ENCODE measurements at places on chromosomes 4 and X. TPM values are rescaled to one million over a fixed set of nuclear protein-coding genes. Genes with fewer than 3 reads are reported as not detected.
A peak's percentile ranks its signal among the peaks of the same experiment; 100 is the strongest.

CORIN gene
- 0.42 TPM for total RNA-seq

SYTL4 gene
- 6.4 TPM for total RNA-seq

TENM3 gene
- 1.0 TPM for total RNA-seq

RAI2 gene
- 3.9 TPM for total RNA-seq

TBC1D8B gene
- 1.8 TPM for total RNA-seq

DNA sequence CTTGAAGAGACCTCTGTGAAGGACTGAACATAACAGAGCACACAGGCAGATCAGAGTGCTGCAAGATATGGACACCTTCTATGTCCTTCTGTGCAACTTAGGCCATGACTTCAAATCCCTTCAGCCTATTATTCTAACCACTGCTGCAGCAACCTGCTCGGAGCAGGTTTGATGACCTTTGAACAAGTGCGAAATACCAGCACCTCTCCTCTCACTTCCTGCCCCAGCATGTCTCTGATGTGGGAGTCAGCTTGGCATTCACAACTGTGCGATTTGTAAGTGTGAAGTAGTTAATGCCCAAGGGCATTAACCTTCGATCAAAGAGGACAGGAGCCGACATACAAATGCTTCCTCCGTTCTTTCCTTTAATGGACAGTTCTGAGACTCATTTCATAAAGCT lies 1.6 kb upstream of the EXOC1 start:
- no peak for DNase-seq

GRCh38 chrX:32483534-32484136 lies 727.7 kb downstream of the DMD start:
- DNase-seq, result no peak

DNA sequence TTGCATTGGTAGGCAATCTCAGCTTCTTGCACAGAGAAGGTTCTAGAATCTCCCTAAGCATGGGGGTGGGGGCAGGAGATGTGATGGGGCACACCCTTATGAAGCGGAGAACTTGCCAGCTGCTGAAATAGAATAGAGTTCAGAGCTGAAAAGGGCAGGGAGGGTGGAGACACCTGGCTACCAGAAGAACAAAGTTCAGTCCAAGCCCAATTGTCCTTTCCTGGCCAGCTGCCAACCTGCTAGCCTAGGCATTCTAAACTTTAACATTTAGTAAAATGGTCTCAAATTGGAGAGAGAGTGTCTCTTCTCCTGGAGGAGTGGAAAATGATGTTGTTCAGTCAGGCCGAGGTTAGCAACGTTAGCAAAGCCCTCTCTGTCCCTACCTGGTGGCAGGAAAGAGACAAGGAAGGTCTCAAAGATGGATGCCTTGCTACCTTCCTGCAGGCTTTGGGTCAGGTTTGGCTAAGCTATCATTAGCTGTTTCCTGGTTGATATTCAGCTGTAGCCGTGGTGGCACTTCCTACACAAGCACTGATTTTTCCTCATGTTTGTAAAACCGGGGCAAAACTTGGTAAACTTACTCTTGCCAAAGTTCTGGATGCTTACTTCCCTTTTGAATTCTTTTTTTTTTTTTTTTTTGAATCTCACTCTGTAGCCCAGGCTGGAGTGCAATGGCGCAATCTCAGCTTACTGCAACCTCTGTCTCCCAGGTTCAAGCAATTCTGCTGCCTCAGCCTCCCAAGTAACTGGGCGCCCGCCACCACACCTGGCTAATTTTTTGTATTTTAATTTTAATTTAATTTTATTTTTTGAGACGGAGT lies 34.7 kb upstream of the NYX start:
- no peak for DNase-seq

DNA sequence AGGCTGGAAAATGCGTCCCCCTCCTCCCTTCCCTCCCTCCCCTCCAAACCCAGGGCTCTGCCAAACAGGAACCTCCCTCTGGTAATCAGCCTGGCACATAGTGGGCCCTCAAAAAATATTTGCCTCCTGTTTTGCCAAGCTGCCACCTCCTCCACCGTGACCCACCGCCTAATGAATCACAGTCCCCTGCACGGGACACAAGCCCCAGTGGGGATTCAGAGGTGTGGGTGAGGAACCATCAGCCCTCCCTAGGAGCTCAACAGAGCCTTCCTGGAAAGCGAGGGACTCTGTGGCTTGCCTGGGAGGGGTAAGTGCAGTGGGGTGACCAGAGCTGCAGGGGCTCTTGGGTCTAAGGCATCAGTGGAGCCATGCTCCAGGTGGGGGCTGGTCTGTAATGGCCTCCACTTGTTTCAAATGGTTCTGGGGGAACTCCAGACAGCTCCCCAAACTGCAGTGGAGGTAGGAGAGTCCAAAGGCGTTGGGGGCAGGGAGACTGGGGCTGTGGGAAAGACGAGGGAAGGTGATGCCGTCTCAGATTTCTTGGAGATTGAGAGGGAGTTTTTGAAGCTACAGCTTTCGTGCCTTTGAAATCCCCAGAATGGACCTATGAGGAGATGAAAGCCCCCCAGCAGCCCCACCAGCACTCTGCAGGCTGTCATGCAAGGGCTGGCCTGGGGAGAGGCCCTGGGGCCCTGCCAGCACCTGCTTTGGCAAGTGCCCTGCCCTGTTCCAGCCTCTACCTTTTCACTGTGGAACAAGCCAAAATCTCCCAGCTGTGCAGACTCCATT lies 1.0 kb upstream of the PPP2R2C start:
- DNase-seq, result peak; percentile 8

- DNase-seq, result no peak
These were observed 1890.7 kb upstream of the PCDH10 start for GRCh38 chr4:131258361-131258760.

DNA sequence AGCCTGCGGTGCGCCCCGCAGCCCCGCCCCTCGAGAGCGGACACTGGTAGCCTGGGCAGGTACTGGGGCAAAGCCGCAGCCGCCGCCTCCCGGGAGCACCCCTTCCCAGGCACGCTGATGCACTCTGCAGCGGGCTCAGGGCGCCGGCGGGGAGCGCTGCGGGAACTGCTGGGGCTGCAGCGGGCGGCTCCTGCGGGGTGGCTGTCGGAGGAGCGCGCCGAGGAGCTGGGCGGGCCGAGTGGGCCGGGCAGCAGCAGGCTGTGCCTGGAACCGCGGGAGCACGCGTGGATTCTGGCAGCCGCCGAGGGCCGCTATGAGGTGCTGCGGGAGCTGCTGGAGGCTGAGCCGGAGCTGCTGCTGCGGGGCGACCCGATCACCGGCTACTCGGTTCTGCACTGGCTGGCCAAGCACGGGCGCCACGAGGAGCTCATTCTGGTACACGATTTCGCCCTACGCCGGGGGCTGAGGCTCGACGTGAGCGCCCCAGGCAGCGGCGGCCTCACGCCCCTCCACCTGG lies 401 bp downstream of the SOWAHD start:
- DNase-seq, result no peak

- no peak for DNase-seq
These were observed 847.0 kb downstream of the TRIML1 start for GRCh38 chr4:188986271-188986689.

DNA sequence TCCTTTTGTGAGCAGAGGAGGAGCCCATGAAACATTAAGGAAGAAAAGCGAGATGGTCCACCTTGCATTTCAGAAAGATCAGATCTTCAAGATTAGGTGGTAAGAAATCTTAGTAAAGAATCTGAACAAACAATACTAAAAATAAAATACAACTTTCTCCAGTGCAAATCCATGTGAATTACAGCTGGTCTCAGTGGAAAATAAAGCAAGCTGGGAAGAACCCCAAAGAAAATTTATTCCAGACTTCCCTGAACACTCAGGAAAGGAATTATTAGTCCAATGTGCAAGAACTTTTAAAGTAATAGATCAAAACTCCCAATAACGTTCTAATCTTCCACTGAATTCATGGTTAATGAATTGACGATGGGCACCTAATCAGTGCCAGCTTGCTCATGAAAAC lies 37.3 kb upstream of the C1QTNF7 start:
- no peak for DNase-seq

DNA sequence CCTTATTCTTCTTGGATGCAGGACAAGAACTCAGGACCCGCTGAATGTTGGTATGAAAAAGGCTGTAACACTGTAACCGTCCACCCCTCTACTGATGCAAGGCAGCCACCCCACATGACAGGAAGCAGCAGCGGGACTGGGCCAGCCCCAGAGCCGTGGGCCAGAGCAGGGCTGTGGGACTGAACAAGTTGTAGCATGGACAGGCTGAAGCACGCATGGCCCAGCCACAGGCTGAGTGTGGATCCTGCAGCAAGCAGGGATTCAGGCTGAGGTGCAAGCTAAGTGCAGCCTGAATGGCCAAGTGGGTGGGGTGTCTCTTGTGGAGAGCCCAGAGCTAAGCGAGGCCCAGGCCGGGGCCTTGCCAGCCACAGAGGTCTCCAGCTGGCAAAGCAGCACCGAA lies 632.2 kb downstream of the SPOCK3 start:
- no peak for DNase-seq

GRCh38 chrX:23742174-23742696 lies 841 bp downstream of the ACOT9 start:
- DNase-seq, result no peak

GRCh38 chr4:98728871-98729270 lies 70.5 kb upstream of the TSPAN5 start:
- DNase-seq, result no peak

GRCh38 chr4:153757407-153757806 lies 2.4 kb downstream of the RNF175 start:
- DNase-seq, result no peak
